ENCODE measurements at places on chromosomes 16 and 17.
A peak's percentile ranks its signal among the peaks of the same experiment; 100 is the strongest.

DNA sequence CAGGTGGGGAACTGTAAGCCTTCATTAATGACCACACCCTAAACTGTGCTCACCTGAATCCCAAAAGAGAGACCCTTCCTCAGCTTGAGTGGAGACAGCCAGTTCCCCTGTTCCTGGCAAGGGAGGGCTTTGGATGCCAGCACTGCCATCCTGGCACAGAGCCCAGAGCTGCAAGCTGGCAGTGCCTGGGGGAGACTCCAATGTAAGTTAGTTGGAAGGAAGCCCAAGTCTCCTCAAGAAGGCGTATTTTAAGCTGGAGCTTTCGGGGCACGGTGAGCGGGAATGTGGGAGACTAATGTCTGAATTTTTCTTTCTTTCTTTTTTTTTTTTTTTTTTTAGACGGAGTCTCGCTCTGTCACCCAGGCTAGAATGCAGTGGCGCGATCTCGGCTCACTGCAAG is 4.7 kb downstream of the CDC42EP4 start:
- no peak for DNase-seq

- DNase-seq: no peak
Measured at GRCh38 chr17:47221154-47221553, 12.0 kb downstream of the MYL4 start.

DNA sequence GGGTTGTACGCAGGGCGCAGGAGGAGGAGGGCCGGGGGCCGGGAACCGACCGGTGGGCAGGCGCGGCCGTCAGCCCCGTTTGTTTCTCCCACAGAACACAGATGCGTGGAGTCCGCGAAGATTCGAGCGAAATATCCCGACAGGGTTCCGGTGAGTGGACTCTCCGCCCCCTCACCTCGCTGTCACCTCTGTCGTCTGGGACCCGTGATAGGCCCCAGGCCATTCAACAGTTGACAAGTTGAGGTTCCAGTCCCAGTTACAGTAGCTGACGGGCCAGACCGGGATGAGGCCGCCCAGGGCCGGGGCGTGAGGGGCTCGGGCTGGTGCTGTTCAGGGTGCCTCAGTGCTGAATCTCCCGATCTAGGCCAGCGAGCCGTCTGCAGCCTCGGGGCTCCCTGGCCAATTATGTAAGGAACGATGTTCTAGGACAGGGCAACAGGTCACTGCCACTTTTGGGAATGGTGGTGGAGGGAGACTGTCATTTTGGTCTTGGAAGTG is 628 bp downstream of the GABARAPL2 start:
- DNase-seq: no peak

DNA sequence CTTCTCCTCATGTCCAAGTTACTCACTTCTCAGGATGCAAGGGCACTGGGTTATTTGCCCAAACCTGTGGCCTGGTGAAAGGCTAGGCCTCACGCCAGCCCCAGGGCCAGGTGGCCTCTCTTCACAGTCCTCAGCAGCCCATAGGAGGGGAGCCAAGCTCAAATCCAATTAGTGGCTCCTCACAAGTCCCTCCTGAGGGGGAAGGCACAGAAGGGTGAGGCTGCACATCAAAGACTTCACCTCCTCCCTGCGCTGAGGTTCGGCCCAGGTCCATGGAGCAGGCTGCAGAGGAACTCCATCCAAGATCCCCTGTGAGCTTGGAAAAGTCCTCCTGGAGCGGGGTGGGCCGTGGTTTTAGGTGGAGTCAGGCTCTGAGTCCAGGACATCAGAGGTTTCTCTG is 320.0 kb downstream of the FOXL1 start:
- DNase-seq: no peak

- no peak for DNase-seq
Measured at GRCh38 chr16:11511328-11511727, 75.4 kb downstream of the LITAF start.

GRCh38 chr17:74566132-74566753 is 1.1 kb downstream of the CD300H start:
- peak; percentile 56 for DNase-seq

DNA sequence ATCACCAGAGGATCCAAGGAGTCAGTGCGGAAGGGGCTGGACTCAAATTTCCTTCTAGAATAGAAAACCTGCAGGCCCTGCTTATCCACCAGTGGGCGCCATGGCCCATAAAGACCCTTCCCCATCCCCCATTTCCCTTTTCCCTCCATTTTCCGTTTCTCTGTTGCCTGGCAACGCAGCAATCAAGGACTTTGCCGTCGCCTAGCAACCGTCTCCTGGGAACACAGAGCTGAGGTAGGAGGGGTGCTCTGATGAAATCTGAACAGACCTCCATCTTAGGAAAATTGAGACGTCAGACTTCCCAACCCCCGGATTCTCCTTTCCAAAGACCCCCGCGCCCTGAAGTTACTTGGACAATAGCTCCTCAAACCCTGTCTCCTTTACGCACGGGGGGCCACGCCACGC is 5.7 kb downstream of the DLG4 start:
- peak; percentile 99 for DNase-seq

- no peak for DNase-seq
Measured at GRCh38 chr16:55495616-55496289, 13.1 kb upstream of the LPCAT2 start.

DNA sequence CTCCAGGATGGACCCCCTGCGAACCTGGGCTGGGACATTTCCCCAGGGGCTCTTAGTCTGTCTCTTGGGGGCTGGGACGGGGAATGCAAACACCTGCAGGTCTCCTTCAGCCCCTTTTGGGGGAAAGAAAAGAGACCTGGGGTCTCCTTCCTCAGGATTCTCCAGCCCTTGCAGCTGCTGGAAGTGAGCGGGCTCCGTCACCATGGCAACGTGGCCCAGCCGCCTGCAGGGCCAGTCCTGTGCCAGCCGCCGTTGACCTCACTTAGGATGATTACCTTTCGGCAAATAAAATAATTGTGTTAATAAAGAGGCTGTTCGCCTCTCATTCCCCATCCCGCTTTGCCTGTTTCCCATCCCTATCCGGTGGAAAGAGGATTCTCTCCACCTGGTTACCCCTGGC is 25.7 kb downstream of the MRM1 start:
- DNase-seq: no peak

GRCh38 chr16:15790458-15790857 is 66.4 kb downstream of the MYH11 start:
- no peak for DNase-seq

Data from NCI-H1694 (cell line).